ENCODE measurements at places on chromosomes 12 and 14.
A peak's percentile ranks its signal among the peaks of the same experiment; 100 is the strongest.

- DNase-seq = no peak
Observed at GRCh38 chr14:104219731-104220214, 81.4 kb downstream of the KIF26A start.

GRCh38 chr14:53880761-53881160 is 75.9 kb downstream of the BMP4 start:
- DNase-seq = no peak

DNA sequence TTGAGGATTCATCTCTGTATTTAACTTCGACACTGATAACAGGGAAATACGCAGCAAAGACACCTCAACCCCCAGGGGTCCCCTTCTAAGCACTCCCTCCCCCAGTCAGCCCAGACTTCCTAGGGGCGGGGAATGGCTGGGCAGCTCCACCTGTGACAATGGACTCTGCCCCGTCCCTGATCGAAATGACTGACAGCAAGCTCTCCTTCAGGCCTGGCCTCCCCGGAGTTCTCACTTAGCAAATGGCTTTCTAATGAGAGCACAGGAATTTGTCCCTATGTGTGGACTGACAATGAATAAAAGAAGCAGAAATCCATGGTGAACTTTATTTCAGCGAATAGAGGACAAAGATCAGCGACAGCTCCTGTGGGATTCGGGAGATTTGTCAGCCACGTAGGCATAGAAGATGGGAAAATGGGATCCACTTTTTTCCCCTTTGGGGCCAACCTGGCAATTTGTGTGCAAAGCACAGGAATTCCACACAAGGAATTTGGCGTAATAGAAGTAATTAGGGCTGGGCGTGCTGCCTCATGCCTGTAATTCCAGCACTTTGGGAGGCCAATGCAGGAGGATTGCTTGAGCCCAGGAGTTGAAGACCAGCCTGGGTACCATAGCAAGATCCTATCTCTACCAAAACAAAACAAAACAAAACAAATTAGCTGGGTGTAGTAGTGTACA is 63.8 kb downstream of the TNFAIP2 start:
- no peak for DNase-seq

DNA sequence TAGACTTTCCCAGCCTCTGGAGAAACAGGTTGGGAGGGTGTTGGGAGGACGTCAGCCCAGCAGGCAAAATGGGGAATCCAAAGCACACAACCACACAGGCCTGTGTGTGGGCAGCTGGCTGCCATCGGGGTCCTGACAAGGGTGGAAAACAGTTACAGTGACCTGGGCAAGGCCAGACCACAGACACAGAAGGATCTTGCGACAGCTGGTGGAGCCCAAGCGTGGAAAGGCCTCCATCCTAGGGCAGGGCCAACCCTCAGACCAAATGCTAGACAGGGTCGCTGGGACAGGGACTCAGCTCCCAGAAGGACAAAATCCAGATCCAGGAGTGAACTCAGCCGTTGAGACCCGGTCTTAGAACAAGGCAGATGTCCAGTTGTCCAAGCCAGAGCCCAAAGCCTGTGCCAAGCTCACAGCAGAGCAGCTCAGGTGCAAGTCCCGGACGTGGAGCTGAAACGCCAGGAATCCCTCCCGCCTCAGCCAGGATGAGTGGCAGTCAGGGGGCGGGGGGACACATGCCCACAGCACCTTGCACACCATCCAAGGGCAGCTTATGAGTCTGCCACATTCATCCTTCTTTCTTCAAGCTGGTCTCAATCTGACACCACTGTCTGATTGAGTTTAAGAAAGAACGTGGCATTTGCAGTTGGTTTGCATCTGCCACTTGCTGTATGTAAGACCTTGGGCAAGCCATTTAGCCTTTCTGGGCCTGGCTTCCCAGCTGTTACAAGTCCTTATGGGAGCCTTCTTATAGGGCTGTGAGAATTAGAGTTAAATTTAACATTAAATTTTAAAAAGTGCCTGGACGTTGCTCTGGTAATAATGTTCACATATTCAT is 37.6 kb downstream of the DEGS2 start:
- no peak for DNase-seq

DNA sequence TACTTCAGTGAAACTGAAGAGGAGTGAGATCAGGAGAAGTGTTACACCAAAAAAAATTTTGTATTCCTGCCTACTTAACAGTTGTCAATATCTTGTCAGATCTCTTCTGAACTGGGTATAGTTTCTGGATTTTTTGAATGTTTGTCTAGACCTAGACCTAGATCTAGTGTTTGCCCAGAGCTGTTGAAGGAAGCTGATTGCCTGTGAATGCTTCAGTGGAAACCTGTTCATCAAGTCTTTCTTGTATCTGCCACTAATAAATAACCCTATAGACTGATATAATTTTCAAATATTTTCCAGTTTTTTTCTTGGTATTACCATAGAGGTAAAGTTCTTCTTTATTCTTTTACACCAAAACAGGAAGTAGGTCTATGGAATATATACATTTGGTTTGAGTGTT is 781.5 kb upstream of the FBXO33 start:
- no peak for DNase-seq

DNA sequence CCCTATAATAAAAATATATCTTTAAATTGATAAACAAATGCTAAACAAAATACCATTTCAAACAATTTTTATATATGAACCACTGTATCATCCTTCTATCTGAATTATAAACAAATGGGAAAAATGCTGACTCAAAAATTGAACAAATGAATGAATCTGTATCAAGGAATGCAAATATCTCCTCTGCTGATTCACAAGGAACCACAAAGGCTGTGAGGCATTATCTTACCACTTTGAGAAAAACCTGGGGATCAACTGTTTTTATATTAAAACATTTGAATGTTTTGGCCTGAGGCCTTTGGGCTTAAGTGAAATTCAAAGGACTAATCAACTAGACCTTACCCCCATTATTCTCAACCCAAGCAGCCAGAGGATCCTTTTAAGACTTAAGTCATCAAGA is 86.3 kb downstream of the EML5 start:
- DNase-seq = no peak

DNA sequence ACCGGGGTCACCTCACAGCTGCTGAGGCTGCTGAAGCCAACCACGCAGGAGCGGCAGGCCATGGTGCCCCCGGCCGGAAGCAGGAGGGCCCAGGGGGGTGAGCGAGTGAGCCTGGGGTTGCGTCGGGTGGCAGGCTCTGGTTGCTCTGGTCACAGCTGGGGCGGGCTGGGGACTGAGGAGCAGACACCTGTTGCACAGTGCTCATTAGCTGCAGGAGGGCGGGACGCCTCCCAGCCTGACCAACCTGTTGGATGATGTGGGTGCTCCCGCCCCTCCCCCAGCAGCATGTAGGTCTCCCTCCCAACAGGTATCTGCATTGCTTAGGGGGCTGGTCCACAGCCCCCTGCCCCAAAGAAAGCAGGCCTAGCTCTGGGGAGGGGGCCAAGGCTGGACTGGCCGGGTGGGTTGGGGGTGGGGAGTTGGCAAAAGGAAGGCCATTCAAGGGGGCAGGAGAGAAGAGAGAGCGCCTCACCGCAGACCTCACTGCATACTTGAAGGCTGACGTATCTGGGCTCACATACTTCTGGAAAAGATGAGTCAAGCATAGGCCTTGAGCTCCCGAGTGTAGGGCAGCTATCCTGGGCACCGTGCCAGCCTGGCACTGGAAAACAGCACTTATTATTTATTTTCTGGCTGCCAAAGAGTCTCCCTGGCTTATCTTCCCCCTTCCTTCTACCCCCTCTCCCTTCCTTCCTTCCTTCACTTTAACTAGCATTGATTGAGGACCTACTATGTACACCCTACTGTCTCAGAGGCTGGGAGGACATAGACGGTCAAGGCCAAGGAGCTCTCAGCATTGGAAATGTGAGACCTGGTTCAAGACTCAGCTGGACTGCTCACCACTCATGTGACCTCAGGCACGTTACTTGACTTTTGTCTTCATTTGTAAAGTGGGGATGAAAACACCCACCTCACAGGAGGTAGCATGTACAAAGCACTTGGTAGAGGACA is at the start of gene KRT80:
TSS of gene KRT80 (minus strand) at position 174 of the 951 bp plus-strand sequence. CDS start at position 62, 112 bp downstream.
- DNase-seq = peak; percentile 7

- DNase-seq = no peak
Observed at GRCh38 chr12:11836282-11837151, 187.0 kb downstream of the ETV6 start.

DNA sequence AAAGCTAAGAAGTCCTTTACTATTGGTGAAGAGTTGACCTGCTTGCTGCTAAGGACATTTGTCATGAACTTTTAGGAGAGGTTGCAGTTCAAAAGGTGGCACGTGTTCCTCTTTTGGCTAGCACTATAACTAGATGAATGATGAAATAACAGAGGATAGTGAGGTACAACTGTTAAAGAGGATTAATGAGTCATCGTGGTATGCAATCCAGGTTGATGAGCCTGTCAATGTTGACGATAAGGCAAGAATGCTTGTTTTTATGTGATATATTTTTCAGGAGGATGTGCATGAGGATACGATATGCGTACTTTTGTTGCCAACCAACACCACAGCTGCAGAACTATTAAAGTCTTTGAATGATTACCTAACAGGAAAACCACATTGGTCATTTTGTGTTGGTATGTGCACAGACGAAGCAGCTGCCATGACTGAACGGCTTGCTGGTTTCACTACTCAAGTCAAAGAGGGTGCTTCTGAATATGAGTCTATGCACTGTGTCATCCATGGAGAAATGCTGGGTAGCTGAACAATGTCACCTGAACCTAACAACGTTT is 10.6 kb downstream of the CEP128 start:
- DNase-seq = no peak

GRCh38 chr12:43241986-43242385 is 310.0 kb downstream of the ADAMTS20 start:
- DNase-seq = no peak

DNA sequence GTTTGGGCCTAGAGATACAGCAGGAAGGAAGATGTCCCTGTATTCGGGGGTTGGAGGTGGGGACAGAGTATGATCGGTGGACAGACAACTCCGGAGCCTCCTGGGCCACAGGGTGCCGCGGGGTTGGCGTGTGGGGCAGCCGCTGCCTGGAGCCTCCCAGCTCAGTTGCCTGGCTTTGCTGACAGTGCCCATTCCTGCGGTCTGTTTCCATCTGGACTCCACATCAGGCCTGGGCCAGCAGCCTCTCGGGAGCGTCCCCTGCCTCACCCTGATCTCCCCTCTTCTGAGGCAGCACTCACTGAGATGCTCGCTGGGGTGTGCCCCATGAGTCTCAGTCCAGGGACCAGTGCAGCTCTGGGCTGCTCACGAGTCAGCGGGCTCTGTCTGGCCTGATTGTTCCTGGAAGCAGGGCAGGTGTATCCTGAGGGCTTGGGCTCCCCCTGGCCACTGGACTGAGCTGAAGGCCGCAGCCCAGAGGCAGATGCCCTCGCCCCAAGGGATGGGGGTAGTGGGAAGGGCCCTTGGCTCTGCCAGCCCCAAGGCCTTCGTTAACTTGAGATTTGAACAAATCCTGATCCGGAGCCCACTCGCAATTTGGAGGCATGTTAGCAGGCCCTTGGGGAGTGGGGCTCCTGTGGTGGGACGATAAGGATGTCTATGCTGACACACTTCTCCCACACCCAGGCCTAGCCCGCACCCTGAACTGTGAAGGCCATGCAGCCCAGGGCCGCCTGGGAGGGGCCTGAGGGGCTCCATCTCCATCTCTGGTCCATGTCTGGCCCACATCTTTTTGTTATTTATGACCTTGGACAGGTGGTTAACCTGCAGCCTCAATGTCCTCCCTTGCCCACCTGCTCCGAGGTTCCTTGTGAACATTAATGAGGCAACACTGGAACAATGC is 7.5 kb downstream of the HIP1R start:
- DNase-seq = no peak

GRCh38 chr14:80575763-80576162 is 364.5 kb upstream of the DIO2 start:
- DNase-seq = no peak

- DNase-seq = no peak
Observed at GRCh38 chr12:103785243-103786031, 55.6 kb downstream of the NT5DC3 start.

- no peak for DNase-seq
Observed at GRCh38 chr12:105721891-105722290, 391.4 kb downstream of the C12orf75 start.

GRCh38 chr14:73142216-73142615 is 5.9 kb downstream of the PSEN1 start:
- no peak for DNase-seq

- no peak for DNase-seq
Observed at GRCh38 chr12:107536613-107537012, 149.0 kb upstream of the PWP1 start.

All from activated T-cell treated with anti-CD3 and anti-CD28 coated beads for 1 hour (primary cell).